ENCODE measurements at places on chromosomes 12 and 14.

GRCh38 chr12:4584896-4585295 lies 22.9 kb downstream of the DYRK4 start:
- no peak for DNase-seq

DNA sequence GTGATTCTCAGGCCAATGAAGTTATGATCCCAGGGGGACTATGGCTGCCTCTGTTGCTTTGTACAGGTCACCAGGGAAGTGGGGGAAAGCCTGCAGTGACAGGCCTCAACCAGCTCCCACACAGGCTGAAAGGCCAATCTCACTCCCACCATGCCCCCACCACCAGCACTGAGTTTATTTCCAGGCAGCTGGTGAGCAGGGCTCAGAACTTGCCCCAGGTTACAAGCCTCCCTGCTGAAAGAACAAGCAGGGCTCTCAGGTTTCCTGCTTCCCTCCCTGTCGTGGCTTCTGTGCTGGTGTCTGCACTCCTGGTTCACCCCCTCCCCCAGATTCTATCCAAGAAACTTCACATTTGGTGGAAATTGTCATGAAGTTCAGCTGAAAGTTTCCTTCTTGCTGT lies 260.3 kb downstream of the CCDC59 start:
- no peak for DNase-seq

- DNase-seq, result no peak
Observed at GRCh38 chr12:74449872-74450271, 87.8 kb upstream of the ATXN7L3B start.

GRCh38 chr14:74945261-74945851 lies 10.0 kb downstream of the PGF start:
- DNase-seq, result no peak

All from stimulated activated CD8-positive, alpha-beta memory T cell treated with anti-CD3 and anti-CD28 coated beads, Interleukin-15, amount 100 ng/mL, for 24 hours (primary cell).